Activated T-helper 9 cell treated with anti-CD3 and anti-CD28 coated beads, Interleukin-2, amount 50 U/mL, for 16 hours (primary cell): ENCODE measurements at places on chromosomes 12 and 14.
A peak's percentile ranks its signal among the peaks of the same experiment; 100 is the strongest.

DNA sequence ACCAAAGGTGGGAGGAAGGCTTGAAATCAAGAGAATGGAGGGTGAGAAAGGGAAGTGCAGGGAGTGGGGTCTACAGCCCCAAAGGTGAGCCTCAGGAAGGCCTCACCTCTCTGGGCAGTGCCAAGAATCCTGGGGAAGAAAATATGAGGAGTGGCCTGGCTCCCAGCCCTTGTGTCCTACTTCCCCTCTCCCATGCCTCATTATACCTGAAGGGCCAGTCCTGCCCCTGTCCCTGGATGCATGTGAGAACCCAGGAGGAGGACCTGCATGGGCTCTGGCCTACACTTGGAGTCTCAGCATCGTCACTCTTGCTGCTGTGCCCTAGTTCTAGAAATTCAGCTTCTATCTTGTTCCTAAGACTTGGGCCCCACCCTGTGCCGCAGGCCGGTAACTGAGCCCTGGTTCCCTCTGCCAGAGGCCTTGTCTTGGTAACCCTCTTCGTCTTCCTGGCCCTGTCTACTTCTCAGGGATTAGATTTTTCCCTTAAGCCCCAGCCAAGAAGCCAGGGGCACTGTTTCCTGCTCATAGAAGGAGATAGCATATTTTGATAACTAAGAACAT, 10.9 kb upstream of the MYH7 start:
- DNase-seq = no peak

- DNase-seq = no peak
These were observed 53.0 kb downstream of the ATF7IP start for GRCh38 chr12:14418451-14418890.

DNA sequence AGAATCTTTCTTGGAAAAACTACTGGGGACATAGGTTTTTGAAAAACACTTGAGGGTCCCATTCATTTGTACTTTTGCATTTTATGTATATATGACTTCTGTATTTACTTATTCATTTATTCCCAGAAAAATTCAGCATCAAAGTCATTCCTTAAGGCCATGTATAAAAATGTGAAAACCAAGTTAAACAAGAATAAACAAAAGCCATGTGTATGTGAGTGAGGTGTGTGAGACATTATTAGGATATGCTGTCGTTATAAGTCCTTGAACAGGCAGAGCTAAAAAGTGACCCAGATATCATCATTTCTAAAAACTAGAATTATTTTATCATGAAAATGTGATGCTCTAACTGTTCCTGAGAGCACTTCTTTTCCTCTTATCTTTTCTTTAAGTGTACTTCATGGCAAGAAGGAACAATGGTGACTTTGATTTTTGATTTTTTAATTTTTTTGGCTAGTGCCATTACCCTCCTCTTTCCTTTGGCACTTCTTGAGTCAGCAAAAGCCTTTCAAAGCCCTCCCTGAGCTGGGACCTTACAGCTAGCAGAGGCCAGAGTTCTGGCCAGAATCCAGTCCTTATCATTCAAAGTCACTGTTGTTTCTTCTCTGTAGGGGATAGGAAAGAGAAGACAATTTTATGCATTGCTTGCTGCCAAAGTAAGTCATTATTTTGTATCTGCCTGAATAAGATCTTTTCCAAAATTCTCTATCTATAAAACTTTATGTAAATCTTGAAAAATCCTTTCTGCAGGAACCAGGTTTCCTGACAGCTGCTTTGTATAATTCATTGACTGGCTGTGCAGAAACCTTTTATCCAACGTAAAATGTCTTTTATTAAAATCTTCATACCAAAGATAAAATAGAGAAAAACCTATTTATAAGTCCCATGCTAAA, 419.7 kb upstream of the PRICKLE1 start:
- DNase-seq = no peak

- DNase-seq = no peak
These were observed 49.8 kb downstream of the NUAK1 start for GRCh38 chr12:106088811-106089485.

GRCh38 chr14:60760209-60760608, 25.6 kb downstream of the MNAT1 start:
- no peak for DNase-seq

DNA sequence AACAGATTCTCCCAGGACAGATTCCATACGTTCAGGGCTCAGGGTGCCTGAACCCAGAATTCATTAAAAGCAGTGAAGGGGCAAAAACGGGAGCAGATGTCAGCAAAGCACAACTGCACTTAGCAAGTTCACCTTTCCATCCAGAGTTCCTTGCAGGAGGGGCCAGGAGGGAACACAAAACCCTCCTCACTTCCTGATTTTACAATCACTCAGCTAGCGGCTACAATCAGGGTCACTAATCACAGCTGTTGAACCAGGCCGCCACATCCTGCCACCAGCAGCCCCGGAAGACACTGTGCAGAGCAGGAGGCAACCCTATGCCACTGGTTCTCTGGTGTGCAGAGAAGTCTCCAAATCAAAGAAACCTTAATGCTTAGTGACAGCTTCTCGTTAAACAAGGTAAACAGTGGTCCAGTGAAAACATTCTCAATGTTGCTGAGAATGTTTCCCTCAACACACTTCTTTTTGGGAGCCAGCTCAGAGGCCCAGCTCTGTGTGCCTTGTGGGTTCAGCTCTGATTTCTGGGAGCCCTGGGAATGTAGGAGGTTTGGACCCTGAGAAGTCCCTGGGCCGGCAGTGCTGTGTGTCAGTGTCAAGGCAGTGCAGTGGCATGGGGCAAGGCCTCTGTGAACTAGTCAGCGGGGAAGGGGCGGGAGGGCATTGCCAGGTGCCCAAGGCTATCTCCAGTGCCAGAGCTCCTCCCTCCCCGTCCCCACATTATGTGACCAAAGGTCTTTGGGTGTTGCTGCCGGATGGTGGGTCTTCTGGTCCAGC, 54.5 kb downstream of the VCPKMT start:
- DNase-seq = no peak

- DNase-seq = no peak
These were observed 671.3 kb downstream of the RPS29 start for GRCh38 chr14:48914921-48915320.

GRCh38 chr14:46550836-46551235, 100.7 kb downstream of the RPL10L start:
- DNase-seq = no peak

- no peak for DNase-seq
These were observed 64.7 kb upstream of the ESRRB start for GRCh38 chr14:76311079-76311758.

DNA sequence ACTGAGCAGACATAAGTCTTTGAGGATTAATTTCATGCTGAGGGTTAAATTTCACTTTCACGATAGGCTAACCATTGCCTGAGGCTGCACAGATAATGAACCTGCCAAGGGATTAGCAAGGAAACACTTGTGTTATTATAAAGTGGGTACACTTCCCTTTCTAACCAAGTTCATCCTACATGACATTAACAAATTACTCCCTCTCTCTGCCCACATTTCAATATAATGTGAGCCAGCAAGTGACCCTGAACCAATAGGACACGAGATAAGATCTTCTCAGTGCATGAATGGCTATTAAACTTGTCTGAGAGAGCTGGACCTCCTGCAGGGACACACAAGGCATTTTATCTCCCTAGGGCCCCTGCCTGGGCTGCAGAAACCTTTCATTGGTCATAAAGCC, 173.5 kb downstream of the PAX9 start:
- no peak for DNase-seq

DNA sequence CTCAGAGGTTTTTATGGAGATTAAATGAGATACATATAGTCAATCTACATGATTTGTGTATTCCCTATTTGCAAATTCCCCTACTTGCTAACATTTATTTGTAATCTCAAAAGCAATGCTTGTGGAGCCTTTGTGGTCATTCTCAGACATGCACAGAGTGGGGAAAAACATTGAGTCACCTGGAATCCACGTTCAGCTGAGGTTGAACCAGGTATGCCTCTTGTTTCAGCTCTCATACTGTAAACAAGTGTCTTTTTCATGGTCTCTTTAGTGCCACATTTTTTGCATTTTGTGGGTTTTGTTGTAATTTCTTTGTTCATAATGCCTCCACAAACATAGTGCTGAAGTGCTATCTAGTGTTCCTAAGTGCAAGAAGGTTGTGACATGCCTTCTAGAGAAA, 181.9 kb downstream of the BCAT1 start:
- no peak for DNase-seq

GRCh38 chr12:117521346-117521745, 159.9 kb upstream of the NOS1 start:
- DNase-seq = no peak

DNA sequence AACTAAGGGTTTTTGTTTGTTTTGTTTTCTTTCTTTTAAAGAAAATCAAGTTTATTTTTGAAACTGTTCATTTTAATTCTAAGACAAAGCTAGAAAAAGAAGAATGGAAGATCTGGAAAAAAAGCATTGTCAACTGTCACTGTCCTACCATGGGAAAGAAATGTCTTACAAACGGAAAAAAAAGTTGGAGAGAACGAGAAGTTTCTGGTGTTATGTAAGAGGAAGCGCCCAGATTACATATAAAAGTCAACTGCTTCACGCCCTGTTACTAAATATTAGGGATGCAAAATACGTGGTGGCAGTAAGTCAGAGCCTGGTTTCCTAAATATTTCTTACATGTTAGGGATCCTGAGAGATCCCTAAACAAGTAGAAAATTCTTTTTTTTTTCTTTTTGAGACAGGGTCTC, 14.3 kb upstream of the FBXL14 start:
- DNase-seq = no peak

- no peak for DNase-seq
These were observed 98.3 kb downstream of the PLEKHA5 start for GRCh38 chr12:19227880-19228210.

GRCh38 chr12:120630104-120630892, 10.1 kb upstream of the CABP1 start:
- no peak for DNase-seq

DNA sequence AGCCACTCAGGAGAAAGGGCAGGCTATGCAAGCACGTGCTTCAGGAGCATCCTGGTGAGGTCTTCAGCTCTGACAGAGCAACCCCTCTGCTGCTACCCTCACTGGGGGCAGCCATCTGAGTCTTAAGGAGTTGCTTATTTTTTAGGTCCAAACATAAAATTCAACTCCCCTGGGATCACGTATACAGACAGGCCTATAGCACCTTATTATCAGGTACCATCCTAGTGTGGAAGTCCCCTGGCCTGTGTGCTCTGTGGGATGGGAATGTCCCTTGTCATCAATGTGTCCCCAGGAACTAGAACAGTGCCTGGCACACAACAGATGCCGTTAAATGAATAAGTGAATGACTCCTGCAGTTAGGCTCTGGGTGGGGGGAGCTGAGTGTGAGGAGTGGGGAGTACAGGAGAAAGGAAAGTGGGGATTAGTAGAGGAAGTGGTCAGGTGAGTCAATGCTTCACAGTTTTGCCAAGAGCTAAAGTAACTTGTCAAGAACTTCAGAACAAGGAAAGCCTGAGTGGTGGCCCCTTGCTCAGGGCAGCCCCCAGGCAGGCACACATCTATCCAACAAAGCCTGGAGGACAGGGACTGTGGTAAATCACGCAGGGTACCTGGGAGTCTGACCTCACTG, 33.5 kb downstream of the DAD1 start:
- peak; percentile 60 for DNase-seq

DNA sequence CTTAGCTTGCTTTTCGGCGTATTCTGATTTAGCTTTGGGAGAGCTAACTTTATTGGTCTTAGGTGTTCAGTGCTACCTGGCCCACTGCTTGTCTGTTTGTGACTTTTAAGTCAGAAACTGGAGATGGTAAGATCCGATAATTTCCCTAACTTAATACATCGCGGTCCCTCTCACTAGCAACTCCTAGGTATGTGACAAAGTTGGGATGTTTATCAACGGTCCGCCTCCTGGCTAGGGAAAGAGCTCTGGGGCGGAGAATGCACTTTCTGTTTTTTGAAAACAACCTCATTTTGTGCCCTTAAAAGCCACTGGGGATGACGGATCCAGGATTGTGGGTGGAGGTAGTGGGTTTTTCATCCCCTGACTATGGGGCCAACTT, 1.2 kb downstream of the CDKN1B start:
- DNase-seq = no peak

- no peak for DNase-seq
These were observed 55.2 kb upstream of the NTF3 start for GRCh38 chr12:5376591-5377207.

DNA sequence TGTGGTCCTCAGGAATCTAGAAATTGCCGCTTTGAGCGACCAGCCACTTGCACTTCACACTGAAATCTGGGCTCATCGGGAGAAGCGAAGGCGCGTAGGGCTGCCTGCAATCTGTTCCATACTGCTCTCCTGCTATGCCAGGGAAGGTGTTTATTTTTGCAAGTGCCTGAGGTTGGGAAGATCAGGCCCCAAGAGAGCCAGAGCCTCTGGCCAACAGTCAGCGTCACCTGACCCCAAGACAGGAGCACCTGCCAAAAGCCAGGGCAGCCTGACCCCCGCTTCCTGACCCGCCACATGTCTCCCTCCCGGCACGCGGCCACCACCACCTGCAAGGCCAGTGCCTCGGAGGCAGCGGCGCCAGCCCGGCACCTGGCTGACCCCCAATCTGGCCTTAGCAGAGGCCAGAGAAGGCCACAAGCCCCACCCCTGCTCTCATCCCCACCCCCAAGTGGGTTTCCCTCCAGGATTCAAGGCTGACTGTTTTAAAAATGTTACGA, 94.4 kb downstream of the CHGA start:
- no peak for DNase-seq

- peak; percentile 80 for DNase-seq
These were observed at the start of gene FOS for GRCh38 chr14:75278422-75279152. Gene FOS (plus strand): TSS chr14:75278828. CDS start chr14:75278983, 155 bp downstream.

DNA sequence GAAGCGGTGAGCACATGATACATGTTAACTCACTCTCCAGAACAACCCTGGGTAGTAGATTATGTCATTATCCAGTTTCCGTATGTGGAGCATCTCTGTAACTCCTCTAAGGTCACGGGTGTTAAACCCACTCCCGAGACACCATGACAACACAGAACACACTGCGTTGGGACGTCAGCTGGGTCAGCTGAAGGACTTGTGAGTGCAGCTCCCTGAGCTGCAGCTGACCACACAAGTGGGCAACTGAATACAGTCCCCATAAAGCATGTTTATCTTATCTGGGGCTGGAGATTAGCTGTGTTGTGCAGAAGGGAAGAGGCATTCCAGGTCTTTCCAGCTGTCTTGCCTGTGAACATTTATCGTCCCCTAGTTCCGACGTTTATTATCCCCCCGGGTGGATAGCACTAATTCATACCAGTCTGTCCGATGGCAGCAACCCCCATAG, 211.5 kb downstream of the CHST11 start:
- no peak for DNase-seq

DNA sequence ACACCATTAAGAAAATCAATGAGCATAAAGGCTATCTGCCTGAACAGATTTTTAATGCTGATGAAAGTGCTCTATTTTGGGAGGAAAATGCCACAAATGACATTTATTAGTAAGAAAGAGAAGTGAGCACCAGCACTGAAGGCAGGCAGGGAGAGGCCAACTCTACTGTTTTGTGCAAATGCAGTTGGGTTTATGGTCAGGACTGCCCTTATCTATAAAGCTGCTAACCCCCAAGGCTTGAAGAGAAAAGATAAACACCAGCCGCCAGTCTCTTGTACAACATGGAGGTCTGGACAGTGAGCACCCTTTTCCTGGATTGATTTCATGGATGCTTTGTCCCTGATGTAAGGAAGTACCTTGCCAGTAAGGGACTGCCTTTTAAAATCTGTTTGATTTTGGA, 246.8 kb upstream of the SFSWAP start:
- DNase-seq = no peak
